ENCODE measurements at places on chromosomes 1 and 21.
A peak's percentile ranks its signal among the peaks of the same experiment; 100 is the strongest.

DNA sequence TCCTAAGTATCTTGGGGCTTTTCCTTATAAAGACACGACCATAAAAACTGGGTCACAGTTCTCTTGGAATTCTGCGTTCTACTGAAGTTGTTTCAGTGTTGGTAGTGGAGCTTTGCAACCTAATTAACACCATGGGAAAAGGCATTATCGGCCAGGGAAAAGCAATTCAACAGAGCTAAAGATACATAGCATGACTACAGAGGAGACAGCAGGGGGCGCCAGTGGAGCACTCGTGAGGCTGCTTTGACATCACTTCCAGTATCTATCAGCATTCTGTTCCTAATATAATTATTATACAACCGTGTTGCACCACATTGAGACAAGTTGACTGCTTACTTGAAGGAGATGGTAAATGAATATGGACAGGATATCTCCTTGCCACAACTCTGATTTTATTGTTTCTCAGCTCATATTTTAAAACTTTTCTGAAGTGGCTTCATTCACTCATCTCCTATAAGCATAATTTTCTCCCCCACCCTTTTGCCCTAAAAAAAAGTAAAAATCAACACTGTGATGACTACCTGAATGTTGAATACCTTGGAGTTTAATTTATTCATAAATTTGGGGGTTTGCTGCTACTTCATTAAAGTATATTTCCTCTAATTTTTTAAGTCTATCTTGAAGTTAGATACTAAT lies 39.4 kb downstream of the ZP4 start:
- DNase-seq, result no peak

GRCh38 chr1:46001081-46001785 lies 131.2 kb downstream of the PIK3R3 start:
- no peak for DNase-seq

DNA sequence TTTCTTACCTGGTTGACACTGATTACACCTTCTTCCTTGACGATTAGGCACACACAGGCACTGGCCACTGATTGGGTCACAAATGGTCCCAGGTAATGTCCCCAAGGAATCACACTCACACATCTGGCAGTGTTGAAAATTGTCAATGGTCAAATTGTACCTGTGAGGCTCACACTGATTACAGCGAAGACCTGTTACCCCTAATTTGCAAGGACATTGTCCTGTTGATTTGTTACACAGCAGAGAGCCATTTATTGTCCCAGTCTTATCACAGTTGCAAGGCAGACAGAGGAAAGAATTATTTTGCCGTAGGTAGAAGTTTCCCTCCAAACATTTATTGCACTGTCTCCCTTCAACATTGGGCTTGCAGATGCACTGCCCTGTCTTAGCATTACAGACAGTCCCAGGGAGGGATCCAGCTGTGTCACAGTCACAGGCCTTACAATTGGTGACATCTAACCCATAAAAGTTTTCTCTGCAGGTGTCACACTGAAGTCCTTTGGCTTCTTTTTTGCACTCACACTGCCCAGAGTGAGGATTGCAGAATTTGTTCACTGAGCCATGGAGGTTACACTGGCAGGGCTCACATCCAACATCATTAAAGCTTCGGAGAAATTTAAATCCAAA lies 176.6 kb downstream of the USH2A start:
- DNase-seq, result no peak

GRCh38 chr1:116390195-116390594 lies 17.2 kb downstream of the ATP1A1 start:
- peak; percentile 41 for DNase-seq

GRCh38 chr21:28636752-28637691 lies 355.7 kb downstream of the LTN1 start:
- no peak for DNase-seq

- no peak for DNase-seq
Observed at GRCh38 chr1:239185245-239185619, 201.1 kb upstream of the CHRM3 start.

DNA sequence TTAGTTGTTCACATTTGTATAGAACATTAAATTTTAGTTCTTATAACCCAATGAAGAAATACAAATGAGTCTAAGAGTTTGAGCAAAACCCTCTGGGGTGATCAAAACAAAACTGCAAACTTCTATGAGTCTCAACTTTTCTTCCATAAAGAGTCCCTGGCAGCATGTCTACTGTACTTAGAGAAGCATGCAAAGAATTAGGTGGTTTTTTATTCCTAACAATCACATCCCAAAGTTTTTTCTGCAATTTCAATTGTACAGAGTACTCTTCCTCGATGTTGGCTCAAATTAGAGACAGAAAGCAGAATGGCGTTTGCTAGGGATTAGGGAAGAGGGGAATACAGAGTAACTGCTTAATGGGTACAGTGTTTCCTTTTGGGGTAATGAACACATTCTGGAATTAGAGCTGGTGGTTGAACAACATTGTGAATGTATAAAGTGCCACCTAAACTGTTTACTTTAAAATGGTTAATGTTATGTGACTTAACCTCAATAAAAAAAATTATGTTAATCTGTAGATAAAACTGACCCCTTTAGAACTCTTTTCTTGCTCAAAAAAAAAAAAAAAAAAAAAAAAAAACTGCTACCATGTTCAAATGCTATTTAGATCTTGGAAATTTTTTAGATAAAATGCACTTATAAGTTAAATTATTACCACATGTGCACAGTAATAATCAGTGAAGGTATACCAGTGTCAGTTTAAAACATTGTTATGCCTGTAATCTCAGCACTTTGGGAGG lies 4.8 kb downstream of the RC3H1 start:
- DNase-seq, result no peak

- DNase-seq, result no peak
Observed at GRCh38 chr1:50993645-50994044, 23.6 kb downstream of the CDKN2C start.

Measured in CD4-positive, alpha-beta T cell treated with Interleukin-6 at 100 ng/mL for 8 hours (primary cell).